ENCODE measurements at places on chromosomes 4 and X.

GRCh38 chr4:107379054-107379869 lies 340.8 kb downstream of the PAPSS1 start:
- DNase-seq, result no peak

GRCh38 chr4:156303708-156304107 lies 350.0 kb upstream of the CTSO start:
- DNase-seq, result no peak

DNA sequence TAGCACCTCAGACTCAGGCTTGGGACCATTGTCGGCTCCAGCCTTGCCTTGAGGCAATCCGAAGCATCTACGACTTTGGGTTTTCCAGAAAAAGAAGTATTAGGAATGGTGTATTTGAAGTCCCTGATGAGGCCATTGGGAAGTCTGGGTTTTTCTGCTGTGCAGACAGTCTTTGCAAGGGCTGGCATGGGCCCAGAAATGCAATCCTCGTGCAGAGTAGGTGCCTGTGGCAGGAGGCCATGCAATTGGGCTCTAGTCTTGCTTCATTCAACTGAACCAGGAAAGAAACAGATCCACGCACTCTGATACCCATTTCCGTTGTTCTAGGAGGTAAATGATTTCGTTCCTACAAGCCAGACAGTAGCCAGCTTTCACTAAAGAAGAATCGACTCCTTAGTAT lies 12.4 kb downstream of the ZFP92 start:
- DNase-seq, result no peak

DNA sequence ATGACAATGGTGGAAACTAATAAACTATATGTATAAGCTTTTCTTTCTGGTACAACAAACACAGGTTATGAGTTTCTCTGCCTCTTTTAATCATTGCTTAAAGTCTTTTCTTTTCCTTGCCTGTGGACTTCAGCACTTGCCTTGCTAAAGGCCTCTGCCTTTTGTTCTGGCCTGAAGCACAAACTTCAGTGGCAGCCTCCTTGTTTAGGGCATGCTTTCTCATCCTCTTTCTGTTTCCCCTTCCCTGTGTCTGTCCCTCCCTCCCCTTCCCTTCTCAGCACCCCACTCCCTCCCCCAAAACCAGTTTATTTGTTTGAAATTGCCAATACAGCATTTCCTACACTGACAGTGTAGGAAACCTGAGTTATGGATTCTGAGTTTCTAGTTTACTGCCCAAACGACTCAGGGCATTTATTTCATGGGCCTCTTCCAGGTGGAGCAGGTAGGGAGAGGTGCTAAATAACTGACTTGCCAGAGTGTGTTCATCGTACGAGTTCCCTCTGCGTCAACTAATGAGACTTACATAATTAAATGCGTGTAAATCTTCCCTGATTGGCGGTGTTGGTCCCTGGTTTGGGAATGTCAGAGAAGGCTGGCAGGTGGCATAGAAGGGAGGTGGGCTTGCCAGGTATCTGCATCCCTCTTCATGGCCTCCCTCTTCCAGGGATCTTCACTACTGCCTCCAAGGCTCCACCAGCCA lies 311.0 kb downstream of the FBXW7 start:
- DNase-seq, result no peak

DNA sequence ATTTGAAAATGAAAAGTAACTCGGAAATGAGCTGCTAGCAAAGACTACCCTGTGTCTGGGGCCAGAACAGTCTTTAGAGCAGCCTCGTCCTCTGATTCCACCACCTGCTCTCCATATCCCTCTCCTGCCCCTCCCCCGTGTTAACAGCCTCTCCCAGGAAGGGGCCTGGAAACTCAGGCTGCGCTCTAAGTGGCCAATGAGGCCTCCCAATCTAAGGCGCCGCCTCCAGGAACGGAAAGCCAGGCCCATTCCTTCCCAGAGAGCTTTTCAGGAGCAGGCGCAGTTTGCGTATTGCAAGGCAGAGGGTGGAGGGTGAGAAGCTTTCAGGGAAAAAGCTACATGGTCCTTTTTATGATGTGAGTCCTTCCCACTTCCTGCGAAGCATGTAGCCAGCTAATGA lies 31.2 kb downstream of the RS1 start:
- DNase-seq, result no peak

DNA sequence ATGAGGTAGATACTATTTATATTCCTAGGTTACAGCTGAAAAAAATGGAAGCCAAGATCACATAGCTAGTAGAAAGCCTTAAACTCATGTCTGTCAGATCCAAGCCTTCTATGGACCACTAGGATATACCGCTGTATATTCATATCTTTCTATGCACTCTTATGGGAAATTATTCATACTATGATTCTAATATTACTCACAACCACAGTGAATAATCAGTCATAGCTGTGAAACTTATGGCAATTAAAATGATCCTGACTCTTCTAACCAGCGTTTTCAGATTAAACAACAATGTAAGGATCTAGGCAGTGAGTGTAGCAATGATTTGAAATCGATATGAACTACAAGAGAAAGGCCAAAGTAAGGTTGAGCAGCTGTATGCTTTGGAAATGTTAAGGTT lies 111.0 kb downstream of the RASGEF1B start:
- no peak for DNase-seq
